Hematopoietic multipotent progenitor cell treated with erythropoietin and hydrocortisone succinate and interleukin-3 and kit ligand, for 8 days (in vitro differentiated cells): ENCODE measurements at places on chromosomes 13 and 19.

- peak; percentile 7 for DNase-seq
Measured at GRCh38 chr13:96860882-96861281, 133.4 kb downstream of the OXGR1 start.

DNA sequence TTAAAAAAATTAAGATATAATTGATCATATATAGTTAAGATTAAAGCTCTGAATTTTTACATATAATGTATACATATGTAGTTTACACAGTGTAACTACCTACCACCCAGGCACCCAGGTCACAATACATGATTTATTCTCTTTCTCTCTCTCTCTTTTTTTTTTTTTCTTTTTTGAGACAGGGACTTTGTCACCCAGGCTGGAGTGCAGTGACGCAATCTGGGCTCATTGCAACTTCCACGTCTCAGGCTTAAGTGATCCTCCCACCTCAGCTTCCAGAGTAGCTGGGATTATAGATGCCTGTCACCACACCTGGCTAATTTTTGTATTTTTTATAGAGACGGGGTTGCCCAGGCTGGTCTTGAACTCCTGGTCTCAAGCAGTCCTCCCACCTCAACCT, 18.8 kb upstream of the CLASRP start:
- no peak for DNase-seq

DNA sequence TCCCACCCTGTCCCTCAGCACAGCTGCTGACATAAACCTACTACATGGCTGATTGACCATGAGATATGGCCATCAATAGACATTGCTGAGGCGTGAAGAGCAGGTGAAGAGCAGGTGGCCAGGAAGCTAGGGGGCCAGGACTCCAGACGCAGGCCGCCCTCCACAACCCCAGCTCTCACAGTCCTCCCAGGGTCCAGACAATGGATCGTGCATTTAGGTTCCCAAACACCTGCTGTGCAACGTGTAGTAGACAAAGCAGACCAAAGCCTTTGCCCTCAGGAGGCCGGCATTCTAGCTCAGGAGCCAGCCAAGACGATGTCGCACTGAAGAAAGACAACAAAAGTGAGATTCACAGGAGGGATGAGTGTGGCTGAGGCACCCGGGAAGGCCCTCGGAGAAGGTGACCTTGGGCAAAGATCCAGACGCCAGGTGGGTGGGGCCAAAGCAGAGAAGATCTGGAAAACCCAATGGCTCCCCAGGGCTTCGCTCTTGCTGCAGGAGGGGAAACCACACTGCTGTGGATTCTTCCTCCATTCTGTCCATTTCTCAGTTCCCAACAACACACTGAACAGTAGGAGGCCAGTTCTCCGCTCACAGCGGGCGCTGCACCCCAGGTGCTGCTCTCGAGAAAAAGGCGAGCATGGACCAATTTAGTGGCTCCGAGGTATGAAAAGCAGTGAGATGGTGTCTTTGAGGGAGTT, 1.4 kb downstream of the FFAR1 start:
- no peak for DNase-seq

- no peak for DNase-seq
Measured at GRCh38 chr13:34352958-34353357, 535.0 kb downstream of the RFC3 start.

- no peak for DNase-seq
Measured at GRCh38 chr13:108925070-108925469, 295.7 kb downstream of the MYO16 start.

- no peak for DNase-seq
Measured at GRCh38 chr13:75415694-75416093, 66.3 kb downstream of the TBC1D4 start.

GRCh38 chr19:31275068-31275334, 74.2 kb downstream of the TSHZ3 start:
- DNase-seq: no peak

DNA sequence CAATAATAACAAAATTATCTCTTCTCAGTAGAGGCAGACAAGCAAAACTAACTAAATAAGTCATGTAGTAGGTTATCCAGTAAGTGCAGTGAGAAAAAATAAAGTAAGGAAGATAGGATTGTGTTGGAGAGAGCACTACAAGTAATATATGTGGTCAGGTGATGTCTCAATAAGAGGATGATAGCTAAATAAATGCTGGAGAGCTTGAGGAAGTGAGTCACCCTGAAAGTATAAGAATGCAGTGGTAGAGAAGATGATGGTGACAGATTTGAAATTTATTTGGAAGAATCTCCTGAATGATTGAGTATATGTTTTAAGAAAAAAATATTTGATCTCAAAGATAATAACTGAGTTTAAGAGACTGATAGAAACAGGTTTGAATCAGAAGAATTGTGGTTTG, 152.2 kb upstream of the PRR20A start:
- DNase-seq: no peak

DNA sequence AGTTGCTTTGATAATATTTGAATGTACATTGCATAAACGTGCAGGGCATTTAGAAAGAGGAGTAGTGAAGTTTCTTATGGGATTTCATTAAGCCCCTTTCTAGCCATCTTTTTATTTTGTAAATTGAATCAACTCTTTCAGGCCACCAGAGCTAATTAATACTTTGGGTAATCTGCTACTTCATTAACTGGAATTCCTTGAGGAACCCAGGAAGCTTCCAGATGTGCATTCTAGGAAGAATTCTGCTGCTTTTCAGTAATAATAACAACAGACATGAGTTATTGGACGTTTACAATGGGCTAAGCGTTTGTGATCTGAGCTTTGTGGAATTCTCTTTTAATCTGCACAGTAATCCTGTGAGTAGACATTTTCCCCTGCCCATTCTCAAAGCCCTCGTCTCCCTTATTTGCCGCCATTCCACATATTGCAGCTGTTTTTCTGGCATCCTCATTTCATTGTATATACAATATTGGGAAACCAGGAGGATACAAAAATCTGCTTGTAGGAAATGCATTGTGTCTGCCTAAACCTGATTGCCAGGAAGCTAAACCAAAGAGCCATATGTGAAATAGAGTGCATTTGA, 103.9 kb downstream of the HS6ST3 start:
- DNase-seq: no peak

DNA sequence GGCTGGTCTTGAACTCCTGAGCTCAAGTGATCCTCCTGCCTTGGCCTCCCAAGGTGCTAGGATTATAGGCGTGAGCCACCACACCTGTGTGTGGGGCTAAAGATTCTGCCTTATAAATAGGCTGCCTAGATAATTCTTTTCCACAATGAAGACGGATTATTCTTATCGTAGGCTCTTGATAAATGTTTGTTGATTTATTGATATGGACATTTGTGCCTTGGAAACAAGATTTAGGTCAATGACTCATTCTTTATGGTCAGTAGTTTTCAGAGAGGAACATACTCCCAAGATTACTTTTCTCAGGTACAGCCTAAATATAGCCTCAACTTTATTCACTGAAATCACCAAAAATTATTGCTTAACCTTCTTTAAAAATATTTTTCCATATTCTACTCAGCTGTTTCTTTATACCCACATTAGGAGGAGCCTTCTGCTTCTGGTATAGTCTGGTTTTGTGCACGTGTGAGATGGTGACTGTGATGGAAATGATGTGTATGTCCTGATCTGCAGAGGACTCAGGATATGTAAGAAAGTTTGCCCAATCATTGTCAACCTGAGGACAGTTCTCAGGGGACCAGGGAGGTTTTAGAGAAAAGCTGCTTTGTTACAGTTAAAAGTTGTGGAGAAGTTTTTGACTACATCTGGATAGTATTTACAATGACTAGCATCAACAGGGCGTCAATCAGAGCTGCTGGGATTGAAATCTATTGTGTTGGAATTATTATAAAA, 208.9 kb downstream of the DNAJC15 start:
- no peak for DNase-seq

- peak; percentile 68 for DNase-seq
Measured at GRCh38 chr19:5826531-5827341, 12.8 kb downstream of the FUT6 start.

DNA sequence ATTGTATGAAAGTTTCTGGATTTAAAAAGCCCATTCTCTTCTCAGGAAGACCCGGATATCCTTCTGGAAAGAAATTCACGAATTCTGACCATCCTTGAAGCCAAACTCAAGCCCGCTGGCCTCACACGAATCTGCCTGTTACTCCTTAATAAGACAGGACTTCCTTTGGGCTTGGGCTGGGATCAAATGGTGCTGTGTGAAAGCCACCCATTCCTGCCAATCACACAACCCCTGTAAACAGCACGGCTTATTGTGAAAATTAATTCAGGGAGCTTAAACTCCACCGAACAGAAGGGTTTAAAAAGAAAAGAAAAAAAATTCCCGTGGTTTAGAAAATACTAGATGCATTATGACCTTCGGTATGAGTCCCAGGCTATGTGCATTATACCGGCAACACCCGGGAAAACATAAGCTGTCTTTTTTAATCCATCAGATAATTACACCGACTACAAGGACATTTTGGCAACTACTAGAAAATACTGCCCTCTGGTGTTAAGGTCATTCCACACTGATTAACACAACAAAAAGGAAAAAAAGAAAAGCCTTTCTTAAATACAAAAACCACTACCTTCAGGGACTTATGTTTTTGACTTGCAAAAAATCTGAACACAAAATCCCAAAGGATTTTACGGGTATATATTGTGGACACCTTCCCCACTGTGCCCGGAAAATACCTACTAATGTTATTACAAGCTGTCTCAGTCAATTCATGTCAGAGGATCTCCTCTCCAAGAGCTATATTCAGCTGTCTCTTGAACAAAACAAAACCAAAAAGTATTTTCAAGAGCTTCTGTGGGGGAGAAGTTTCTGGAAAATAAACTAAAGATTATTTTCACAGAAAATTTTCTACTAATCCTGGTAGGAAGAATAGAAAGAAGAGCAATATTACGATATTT, 76.0 kb upstream of the LSM14A start:
- peak; percentile 76 for DNase-seq

DNA sequence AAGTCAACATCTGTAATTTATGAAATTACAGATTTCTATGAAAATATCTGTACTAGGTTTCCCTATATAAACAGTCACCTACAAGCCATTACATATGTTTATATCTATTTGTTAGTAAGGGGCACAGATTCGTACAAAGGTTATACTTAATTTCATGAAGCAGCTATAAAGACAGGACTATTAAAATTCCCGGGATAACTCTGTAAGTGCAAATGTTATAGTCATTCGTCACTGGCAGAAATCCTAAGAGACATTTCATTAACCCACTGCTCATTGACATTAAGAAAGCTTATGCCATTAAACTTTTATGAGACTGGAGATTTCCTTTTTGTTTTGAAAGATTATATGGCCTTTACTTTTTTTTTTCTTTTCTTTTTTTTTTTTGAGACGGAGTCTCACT, 122.9 kb downstream of the MYO16 start:
- DNase-seq: no peak

DNA sequence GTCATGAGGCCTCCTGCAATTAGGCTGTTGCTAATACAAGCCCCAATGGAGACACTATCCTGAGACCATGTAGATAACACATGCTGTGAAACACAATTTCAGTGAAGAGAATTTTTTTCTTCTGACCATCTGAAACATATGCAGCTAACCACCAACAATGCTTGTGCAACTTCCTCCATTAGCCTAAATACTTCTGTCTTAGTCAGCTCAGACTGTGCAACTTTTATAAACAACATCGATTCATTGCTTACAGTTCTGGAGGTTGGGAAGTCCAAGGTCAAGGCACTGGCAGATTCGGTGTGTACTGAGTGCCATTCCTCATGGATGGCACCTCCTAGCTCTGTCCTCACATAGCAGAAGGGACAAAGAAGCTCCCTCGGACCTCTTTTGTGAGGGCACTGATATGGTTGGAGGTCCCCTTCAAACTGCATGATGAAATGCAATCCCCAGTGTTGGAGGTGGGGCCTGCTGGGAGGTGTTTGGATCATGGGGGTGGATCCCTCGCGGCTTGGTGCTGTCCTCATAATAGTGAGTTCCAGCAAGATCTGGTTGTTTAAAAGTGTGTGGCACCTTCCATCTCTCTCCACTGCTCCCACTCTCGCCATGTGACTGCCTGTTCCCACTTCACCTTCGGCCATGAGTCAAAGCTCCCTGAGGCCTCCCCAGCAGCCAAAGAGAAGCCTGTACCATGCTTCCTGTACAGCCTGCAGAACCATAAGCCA, 27.7 kb downstream of the STK24 start:
- no peak for DNase-seq

GRCh38 chr13:84536906-84537305, 654.6 kb upstream of the SLITRK1 start:
- no peak for DNase-seq

GRCh38 chr19:55153652-55154264, 3.8 kb downstream of the TNNI3 start:
- no peak for DNase-seq

DNA sequence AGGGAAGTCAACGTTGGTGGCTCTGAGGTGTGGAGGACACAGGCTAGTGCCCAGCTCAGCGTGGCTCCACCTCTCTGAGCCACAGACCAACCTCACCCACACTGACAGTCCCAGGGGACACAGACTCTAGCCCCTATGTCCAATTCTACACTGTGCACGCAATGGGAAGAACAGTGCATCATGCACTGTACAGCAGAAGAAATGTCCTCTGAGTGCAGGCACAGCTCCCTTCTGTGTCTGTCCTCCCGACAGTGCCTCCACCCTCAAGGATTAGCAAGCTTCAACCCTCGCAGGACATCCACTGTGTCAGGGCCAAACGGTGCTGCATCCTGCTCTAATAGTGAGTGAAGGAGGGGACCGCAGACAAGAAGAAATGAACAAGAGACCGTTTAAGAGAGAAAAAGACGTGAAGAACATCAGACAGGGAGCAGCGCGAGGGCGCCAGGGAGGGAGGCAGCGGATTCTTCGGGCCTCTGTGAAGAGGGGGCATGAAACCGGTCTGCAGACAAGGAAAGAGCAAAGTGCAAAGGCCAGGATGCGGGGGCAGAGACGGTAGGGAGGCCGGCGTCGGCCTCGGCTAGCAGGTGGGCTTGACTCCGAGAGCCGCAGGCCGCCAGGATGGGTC, 681 bp downstream of the ZNF837 start:
- no peak for DNase-seq

- no peak for DNase-seq
Measured at GRCh38 chr13:31629085-31629780, 110.1 kb upstream of the RXFP2 start.

DNA sequence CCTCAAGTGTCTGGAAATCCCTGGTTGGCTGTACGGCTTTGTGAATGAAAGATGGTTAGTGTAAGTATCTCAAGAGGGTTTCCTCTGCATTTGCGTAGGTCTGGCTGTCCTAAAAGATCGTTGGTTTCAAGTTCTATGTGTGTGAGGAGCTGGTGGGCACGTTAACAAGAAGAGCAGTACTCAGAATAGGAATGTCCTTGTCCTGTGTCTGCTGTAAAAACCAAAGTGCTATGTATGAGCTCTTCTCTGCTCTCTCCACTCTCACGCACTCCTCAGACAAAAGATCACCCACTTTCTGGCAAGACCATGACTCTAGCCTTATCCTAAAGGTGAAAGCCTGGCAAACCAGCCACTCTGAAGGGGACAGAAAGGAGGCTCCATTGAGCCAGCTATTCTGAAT, 39.1 kb downstream of the USP12 start:
- DNase-seq: no peak

DNA sequence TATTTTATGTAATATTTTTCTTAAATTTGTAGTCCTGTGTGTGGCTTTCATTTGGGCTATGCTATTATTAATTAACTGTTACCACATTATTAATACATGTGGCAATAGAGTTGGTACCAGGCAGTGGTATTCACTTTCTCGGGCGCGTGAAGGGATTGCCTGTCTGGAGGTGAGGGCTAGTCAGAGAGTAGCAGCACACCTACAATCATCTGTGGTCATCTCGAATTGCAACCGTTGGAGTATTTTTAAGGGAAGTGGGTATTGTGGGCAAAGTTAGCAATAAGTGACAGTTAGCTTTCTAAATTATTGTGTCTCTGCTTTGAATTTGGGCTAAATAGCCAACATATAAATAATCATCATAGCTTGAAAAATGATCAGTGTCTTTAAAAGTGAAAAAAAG, 20.0 kb upstream of the GPR18 start:
- peak; percentile 22 for DNase-seq

- peak; percentile 36 for DNase-seq
Measured at GRCh38 chr19:47699360-47699917, 13.8 kb upstream of the EHD2 start.
